GM13976 (cell line): ENCODE measurements at places on chromosomes 11 and 22.

DNA sequence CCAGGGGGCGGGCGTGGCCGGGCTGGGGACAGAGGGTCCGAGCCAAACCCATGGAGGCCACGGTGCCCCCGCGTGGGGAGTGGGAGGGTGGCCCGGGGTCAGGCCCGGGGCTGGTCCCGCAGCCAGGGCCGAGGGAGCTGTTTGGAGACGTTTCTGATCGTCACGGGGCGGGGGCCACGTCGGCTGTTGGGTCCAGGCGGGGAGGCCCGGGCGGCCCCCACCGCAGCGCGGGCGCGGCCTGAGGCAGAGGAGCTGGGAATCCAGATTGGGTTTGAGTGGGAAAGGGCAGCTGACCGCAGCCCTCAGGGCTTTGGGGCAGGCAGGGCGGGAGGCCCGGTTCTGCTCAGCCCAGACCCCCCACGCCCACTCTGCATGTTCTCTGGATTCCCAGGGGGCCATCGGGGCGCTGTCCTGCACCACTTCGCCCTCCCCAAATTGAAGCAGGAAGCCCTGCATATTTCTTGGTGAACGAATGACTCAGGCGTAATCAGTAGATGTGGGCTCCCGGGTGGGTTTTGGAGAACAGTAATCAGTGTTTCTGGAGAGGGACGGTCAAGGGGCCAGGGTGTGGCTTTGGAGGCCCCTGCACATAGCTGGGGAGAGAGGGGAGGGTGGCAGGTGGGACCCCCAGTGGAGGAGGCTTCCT is 583 bp downstream of the MRPL23 start:
- DNase-seq, result no peak

DNA sequence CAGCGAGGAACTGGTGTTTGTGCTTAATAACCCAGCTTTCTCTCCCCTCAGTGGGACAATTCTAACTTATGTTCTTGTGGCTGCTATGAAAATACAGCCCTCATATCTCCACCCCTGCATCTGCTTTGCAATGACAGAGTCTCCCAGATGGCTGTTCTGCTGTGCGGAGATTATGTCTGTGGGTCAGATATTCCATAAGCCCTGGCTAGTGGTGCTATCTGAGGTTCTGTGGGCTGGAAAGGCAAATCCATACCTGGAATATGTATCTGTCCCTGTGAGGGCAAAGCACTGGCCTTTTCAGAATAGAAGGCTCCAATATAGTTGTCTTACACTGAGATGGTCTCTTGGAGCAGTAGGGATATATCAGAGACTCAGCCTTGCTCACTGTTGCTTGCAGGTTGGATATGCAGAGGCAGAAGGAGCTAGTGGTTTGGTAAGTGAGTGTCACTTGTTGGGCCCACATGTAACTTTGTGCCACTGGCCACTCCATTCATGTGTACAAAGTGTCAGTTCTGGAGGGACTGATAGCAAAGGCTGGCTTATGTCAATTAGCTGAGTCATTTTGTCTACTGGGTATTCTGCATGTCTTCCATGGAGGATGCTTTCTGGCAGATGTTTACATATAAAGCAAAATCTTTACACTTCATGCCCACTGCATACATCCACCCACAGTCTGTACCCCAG is 246.6 kb downstream of the FAM76B start:
- no peak for DNase-seq

- DNase-seq, result no peak
These were observed 507.0 kb downstream of the LRRC4C start for GRCh38 chr11:40952479-40952878.

GRCh38 chr11:75891947-75892739 is 77.1 kb downstream of the UVRAG start:
- DNase-seq, result peak; percentile 48

- no peak for DNase-seq
These were observed 575.6 kb downstream of the INSC start for GRCh38 chr11:15690320-15690719.

DNA sequence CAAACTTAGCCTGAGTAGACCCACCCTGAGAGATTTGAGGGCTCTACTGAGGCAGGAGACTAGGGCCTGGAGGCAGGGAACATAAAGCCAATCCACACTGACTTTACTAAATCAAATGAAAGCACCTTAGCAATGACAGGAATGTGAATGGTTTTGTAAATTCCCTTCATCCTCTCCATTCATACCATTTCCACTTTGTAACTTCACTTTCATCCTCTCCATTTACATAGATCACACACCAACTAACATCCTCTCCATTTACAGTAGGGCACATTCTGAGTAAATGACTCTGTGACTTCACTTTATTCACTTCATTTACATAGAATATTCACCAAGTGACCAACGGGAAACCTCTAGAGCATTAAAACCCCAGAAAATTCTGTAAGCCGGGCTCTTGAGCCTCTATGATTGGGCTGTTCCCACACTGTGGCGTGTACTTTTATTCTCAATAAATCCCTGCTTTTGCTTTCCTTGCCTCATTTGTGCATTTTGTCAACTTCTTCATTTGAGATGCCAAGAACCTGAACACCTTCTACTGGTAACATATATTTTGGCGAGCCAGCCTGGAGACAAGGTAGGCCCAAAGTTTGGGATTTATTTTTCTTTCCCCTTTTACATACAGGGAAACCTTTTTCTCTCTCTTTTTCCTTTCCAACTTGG is 82.9 kb downstream of the PIWIL4 start:
- no peak for DNase-seq

DNA sequence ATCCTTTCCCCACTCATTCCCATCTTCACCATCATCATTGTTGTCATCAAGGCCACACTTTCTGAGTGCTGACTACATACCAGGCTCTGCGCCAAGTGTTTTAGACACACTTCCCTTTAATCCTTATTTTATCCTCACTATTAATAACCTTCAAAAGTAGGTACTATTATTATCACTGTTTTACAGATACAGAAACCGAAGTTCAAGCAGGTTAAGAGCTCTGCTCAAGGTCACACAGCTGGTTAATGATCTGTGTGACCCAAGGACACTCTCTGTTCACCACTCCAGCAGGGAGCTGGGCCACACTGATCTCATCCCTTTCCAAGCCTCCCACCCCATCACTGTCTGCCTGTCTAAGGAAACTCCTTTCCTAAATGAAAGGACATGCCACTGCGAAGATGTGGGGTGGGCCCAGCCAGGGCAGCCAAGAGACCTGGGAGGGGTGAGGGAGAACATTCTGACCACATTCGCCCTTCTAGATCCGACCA is 17.2 kb upstream of the TSKU start:
- no peak for DNase-seq

DNA sequence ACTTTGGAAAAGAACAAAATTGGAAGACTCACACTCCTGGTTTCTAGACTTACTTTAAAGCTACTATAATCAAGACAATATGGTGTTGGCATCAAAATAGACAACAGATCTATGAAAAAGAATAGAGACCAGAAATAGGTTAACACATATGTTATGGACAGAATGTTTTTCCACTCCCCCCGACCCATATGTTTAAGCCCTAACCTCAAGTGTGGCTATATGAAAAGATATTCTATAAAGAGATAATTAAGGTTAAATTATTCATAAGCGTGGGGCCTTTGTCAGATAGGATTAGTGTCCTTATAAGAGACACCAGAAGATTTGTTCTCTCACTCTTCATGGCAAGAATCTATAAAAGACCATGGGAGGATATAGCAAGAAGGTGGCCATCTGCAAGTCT is 440.0 kb downstream of the AASDHPPT start:
- no peak for DNase-seq

DNA sequence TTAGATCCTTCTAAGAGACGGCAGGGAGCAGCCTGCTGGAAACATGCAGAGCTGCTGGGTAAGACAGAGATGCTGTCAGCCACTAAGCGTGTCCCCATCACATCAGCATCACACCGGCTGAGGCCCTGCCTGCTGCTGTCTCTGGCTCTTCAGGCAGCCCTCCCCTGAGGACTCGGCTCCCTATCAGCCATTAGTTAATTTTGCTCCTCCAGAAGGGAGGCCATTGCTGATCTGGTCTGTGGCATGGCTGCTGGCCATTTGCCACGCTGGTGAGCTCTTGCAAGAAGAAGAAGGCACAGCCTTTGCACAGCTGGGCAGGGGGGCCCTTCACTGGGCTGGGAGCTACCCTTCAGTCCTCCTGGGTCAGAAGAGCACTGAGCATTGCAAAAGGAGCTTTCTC is 131.2 kb upstream of the PARVA start:
- DNase-seq, result no peak

- no peak for DNase-seq
These were observed 39.2 kb upstream of the HMGXB4 start for GRCh38 chr22:35218079-35218478.

GRCh38 chr11:85347291-85347690 is 279.9 kb downstream of the DLG2 start:
- no peak for DNase-seq

- DNase-seq, result no peak
These were observed 211.7 kb downstream of the FAM76B start for GRCh38 chr11:95577716-95578460.

DNA sequence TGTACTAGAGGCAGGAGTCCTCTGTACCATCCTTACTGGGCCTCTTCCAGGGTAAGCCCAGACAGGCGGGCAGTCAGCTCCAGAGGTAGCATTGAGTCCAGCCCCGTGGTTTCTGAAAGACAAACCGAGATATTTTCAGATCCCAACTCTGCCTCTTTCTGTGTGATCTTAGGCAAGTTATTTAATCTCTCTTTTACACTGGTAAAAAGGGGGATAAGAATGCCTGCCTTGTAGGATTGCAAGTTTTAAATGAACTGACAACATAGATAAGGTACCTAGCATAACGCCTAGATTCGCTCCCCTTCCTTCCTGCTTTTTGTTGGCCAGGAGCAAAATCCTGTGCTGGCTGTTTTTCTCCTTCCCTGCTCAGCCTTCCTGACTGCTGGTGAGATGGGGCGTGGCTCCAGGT is 56.4 kb upstream of the NNMT start:
- no peak for DNase-seq

GRCh38 chr11:38646382-38646781 is 2048.3 kb upstream of the RAG2 start:
- no peak for DNase-seq

DNA sequence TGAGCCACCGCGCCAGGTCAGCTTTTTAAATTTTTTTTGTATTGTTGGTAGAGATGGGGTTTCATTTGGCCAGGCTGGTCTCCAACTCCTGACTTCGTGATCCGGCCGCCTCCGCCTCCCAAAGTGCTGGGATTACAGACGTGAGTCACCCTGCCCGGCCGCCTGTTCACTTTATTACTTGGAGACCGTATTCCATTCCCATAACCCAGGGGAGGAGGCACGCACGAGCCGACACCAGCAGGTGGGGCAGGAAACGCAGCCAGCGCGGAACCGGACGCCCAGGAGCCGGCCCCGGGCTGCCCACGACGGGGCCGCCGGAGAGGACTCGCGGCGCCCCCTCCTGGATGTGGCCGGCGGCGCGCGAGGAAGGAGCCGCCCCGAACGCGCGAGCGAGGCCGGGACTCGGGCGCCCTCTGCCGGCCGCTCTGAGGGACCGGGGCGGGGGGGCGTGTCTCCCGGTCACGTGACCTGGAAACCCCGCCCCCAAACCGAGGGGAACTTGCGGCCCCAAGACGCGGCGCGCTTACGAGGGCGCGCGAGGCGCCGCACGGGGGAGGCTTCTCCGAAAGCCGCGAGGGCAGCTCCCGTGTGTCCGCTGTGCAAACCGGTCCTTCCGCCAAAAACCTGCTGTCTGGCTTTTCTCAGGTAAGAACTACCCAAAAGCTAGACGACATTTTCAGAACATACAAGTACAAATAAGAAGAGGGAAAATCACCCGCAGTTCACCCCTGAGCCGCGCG is 11.6 kb upstream of the RNH1 start:
- DNase-seq, result peak; percentile 97

DNA sequence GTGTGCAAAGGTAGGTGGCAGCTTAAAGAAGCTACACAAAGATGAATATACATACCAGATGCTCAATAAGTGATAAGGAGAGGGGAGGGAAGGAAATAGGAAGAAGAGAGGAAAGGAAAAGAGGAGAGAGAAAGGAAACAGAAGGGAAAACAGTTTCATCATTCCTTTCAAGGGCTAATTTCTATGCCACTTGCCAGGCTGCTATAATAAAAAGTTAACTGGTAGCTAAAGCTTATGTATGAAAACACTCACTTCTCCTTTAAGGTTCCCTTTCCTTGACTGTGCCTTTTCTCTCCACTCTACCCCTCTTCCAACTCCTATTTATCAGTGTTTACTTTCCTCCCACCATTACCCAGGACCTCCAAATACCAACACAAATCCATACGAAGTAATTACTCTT is 347.9 kb downstream of the DLG2 start:
- no peak for DNase-seq

- no peak for DNase-seq
These were observed 40.8 kb downstream of the LGR4 start for GRCh38 chr11:27431808-27432207.

- no peak for DNase-seq
These were observed 536 bp downstream of the YWHAH start for GRCh38 chr22:31944700-31945442.

DNA sequence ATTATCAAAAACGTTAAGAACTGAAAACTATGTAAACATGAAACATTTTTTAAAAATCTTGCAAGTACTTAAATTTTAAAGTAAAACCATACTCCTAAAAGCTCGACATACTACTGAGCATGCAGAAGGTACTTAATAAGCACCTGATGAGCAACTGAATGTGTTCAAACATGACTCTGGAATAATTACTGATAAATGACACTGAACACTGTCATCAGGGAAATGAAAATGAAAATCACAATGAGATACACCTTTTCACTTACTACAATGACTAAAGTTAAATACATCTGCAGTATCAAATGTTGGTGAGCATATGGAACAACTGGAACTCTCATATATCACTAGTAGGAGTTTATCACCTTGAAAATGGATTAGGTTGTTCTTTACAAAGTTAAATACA is 65.2 kb downstream of the PICALM start:
- no peak for DNase-seq

- peak; percentile 37 for DNase-seq
These were observed 26.6 kb downstream of the SC5D start for GRCh38 chr11:121318848-121319834.

DNA sequence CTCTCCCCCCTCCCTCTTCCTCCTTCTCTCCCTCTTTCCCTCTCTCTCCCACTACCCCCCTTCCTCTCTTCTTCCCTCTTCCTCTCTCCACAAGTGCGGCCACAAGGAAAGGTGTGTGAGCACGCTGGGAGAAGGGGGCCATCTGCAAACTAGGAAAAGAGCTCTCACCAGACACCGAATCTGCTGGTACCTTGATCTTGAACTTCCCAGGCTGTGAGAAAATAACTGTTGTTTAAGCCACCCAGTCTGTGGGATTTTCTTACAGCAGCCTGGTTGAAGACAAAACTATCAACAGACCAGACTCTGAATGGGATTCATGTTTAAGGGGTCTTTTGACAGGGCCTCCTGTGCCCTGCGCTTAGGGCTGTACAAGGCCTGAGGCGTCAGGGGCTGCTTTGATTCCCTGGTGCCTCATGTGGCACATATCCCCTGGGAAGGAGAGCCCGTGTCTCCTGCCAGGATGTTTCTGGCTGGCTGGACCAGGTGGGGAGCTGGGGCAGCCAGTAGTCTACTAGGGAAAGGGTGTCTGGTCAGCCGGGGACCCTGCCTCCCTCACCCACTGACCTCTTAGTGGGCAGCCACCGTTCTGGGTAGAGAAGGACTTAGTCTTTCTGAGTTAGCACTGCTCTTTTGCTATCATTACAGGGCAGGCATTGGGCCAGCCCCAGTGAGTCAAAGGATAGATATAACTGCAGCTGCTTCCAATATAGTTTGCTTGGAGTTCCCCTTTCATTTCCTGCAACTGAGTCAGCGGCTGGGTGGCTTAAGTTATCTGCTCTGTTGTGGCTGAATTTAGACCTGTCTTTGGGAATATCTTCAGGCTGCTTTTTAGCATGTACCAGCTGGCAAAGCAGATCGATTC is 6.2 kb downstream of the PANX1 start:
- peak; percentile 50 for DNase-seq
